Germinal center (tissue), 1 donor: ENCODE measurements at places on chromosomes 4 and X.

- DNase-seq = no peak
These were observed 86.8 kb downstream of the SH2D1A start for GRCh38 chrX:124433186-124433585.

- DNase-seq = no peak
These were observed 733.9 kb upstream of the FTHL17 start for GRCh38 chrX:31805781-31806180.

DNA sequence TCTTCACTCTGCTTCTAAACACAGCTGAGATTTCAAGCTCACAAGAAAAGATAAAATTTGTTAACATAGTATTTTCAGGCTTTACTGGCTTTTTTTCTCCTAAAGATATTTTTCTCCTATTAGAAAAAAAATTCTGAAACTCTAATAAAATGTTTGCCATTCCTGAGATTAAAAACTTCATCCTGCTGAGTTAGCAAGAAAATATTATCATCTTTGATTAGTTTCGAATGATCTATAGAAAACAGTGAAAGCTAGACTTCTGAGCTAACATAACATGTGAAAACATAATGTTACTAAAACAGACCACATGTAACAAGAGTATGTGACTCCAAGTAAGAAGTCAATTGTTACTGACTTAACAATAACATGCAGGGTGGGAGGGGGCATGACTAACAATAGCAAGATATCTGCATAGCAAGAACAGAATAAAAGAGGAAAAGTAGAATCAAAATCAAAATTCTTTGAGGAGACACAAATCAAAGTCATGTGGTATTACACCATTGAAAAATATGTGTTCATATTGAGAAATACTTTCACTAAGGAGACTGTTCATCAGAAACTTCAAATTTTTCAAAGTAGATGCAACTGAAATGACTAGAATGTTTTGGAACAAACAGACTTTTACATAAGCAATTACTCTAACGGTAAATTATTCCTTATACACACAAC is 14.5 kb downstream of the TBCK start:
- DNase-seq = no peak

- peak; percentile 24 for DNase-seq
These were observed 62.8 kb downstream of the PPP1R2C start for GRCh38 chrX:42714981-42715700.

DNA sequence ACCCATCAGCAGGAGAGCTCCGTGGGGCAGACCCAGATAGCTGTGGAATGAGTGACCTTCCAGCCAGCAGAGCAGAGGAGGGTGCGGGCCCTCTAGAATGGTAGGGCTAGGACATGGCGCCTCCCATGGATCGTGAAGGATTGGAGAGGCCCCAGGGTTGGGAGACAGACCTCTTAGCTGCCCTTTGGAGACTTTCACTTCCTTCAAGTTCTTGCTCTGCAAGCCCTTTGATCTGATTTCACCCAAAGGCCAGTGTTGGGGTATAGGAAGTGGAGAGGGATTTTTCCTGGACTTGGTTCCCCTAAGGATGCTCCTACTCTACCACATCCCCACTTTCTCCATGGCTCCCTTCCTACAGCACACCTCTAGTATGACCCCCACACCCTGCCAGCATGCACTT is 3.0 kb downstream of the SASH3 start:
- DNase-seq = no peak

GRCh38 chr4:183214912-183215488 is 105.1 kb downstream of the CLDN22 start:
- DNase-seq = no peak

GRCh38 chr4:32192363-32192762 is 1472.2 kb downstream of the PCDH7 start:
- DNase-seq = no peak

GRCh38 chr4:61984260-61984909 is 784.3 kb downstream of the ADGRL3 start:
- no peak for DNase-seq

GRCh38 chr4:605702-606425 is 19.5 kb upstream of the PDE6B start:
- no peak for DNase-seq

- no peak for DNase-seq
These were observed 29.7 kb upstream of the LCORL start for GRCh38 chr4:18051281-18051680.

- DNase-seq = peak; percentile 19
These were observed 35.4 kb downstream of the CEP44 start for GRCh38 chr4:174318829-174319764.

GRCh38 chr4:128288689-128289106 is 1.1 kb upstream of the PGRMC2 start:
- no peak for DNase-seq

GRCh38 chrX:39802354-39802753 is 295.4 kb downstream of the BCOR start:
- DNase-seq = no peak

DNA sequence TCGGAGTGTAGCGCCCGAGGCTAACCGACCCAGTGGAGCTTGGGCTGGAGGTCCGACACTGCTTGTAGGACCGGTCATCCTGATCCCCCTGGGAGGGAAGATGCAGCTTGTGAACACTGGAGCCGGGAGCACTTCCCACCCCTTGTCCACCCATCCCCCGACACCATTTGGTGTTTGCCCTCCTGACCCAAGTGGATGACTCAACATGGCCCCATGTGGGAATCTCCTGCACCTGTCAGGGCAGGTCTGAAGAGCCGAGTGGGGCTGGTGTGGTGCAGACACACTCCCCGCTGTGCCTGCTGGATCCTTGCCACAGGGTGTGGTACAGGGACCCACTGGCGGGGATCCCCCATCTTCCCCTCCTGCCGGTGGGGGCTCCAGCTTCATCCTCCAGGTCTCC is 90.0 kb upstream of the AFAP1 start:
- DNase-seq = no peak

DNA sequence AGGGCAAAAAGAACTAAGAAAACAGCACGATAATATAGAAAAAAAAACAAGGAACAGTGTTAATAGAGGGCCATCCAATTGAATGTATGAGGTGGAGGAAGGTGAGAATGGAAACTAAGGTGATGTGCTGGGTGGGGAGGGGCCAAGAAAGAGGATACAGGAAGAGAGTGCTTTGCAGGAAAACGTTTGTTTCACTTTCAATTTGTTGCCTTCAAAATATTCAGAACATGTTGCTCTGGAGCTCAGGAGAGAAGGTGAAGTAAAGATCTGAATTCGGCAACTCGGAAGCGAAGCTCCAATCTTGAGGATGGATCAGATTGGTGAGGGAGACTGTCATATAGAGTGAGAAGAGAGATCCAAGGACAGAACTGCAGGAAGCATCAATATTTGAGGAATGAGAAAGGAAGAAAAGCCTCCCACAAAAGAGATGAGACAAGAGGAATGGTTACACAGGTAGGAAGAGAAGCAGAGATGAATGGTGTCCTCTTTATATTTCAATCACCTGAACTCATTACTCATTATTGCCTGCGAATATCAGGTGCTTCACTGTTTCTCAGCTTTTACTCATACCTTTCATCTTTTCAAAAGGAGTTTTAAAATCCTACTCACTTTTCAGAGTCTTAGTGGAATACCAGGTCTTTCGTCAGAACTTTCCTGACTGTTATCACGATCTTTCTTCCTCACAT is 14.7 kb upstream of the SEC24D start:
- peak; percentile 32 for DNase-seq

DNA sequence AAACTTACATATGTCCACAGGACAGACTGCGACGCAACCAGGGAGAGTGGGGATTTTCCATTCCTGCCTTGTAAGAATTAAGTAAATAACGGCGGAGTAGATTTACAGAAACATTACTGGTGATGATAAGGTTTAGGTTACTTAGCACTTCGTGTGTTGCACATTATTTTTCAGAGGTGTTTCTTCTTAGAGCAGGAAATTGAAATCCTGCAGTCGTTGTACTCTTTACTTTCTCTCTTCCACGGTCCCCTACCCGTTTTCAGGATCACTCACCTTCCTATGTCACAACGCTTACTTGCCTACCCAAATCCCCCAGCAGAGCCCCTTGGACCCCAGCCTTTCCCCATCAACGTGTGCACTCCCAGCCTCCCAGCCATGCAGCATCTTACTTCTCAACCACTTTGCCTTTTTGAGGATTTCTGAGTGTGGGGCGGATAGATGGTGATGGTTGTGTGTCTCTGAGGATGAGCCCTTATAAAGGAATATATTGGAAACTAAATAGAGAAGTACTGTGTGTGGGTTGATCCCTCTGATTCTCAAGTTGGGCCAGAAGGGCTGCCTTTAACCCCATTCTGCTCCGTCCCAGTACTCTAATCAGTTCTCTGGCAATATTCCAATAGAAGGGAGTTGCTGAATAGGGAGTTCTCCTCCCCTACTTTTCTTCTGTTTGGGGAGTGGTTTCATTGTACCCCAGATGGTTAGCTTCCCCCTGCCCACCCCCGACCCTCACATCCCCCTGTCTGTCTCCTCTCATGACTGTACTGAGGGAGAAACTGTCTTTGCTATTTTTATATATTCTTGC is 1.6 kb downstream of the MID2 start:
- DNase-seq = no peak

DNA sequence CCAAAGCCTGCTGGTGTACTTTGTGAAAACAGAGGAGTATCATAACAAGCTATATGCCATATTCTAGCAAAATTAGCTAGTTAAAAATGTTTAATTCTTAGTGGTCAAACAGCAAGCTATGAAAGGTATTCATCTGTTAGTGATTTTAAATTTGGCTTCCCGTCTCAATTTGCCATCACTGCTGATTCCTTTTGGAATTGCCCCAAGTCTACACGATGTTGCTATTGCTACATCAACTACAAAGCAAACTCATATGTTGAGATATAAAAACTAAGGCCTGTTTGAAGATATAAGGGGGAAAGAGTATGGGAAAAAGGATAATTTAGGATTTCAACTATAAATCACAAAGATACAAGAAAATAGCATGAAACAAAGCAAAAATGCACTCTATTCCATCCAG is 146.1 kb downstream of the COL25A1 start:
- no peak for DNase-seq

DNA sequence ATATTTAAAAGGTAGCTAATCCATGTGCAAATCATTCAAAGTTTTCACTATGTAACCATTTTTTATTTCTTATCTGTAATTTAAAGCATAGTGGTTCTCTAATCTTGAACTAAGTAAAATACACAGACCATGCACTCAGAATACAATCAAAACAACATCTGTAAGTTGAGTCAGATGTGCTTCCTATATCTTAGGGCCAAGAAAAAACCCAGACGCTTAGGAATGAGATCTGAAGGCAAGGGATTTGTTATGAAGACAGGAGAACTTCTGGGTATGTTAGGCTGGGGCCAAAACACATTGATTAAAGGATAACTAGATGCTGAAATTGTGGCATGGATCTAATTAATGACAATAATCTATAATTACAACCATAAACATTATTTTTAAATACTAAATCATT is 120.3 kb downstream of the PDE5A start:
- DNase-seq = no peak

DNA sequence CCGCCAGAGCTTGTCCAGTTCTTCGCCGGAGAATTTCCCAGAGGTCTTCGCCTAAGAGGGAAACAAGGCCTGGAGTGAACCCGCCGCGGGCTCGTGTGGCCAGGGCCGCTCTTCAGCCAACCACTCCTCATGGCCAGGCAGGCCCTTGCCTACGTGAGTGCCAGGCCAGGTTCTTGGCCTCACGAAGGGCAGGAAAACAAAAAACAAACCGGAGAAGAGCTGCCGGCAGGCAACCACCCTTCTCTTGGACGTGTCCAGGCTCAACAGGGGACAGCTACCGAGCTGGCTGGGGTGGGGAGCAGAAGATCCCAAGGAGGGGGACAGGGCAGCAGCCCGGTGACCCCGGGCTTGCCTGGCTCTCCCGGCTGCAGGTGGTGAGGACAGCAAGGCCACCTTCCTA is 13.3 kb downstream of the LRPAP1 start:
- DNase-seq = no peak

DNA sequence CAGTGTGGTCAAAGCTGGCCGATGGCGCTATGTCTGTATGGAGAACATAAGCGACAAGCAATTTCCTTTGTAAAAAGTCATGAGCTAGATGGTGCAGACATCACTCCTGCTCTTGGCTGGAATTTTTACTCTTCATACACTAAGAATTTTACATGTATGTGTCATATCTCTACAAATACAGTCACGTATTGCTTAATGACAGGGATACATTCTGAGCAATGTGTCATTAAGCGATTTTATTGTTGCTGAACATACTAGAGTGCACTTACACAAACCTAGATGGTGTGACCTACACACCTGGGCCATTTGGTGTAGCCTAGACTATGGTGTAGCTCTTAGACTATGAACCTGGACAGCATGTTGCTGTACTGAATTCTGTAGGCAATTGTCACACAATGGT is 185.4 kb downstream of the SOWAHB start:
- DNase-seq = no peak

DNA sequence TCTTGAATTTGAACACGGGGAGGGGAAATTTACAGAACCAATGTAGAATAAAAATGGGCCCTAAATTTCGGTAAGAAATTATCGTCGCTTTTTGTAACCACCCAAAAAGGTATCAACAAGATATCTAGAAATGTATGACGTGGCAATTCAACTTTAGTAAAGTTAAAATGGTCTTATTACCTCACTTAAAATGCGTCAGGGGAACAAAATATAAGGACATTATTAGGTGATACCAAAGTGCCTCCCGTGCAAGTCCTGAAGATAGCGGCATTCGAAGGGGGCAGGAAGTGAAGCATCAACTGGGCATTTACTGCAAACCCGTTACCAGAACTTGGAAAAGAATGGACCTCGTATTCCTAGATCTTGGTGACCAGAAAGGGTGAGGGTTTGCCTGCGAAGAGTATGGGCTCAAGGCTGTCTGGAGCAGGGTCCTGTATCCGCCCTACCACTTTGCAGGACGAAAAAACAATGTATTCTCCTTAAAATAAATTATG is 980 bp downstream of the AP1S2 start:
- DNase-seq = no peak

- no peak for DNase-seq
These were observed 4.3 kb upstream of the NSUN7 start for GRCh38 chr4:40745285-40745984.

DNA sequence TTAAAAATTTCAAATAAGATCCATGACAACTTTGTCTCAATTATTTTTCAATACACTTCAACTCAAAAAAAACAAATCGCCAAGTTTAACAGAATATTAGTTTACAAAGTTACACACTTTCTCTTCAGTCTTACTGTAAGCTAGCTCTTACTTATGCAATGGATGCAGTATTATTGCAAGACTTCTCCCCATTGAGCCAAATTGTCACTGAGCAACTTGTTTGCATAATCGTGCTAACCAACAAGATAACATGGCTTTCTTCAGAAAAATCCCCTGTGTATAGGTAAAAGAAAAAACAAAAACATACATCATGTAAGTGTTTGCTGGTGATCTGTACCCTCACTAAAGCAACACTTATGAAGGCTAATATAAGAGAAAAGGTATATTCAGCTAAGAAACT is 18.9 kb downstream of the DNAJB14 start:
- DNase-seq = no peak

GRCh38 chr4:1323635-1324442 is 23.2 kb upstream of the UVSSA start:
- DNase-seq = no peak
